ENCODE measurements at places on chromosomes 1 and 21.

DNA sequence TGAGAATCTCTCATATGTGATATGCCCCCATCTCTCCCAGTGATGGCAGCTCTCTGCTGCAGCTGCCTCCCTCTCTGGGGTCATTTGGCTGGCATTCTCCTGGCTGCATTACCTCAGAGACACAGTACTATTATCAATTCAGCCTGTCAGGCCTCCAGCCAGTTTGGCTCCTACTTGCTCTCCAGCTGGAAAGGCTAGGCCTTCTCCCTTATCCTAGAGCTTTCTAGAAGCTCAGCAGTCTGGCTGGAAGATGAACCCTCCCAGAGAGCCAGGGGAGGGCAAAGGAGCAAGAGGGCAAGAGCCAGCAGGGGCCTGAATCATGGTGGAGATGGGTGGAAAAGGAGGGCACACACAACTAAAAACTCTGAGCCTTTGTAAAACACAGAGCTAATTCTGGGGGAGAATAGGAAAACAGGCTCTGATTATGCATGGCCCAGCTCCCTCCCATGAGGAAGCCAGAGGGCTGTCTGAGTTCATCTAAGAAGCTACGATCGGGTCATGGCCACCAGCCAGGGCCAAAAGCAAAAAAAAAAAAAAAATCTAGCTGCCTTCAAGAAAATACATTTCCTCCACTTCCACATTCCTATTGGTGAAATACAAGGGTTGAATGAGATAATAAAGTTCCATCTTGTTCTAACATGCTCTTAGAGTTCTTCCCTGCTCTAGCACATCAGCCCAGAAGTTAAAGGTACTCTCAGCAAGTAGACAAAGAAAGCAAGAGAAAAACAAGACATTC is 8.8 kb downstream of the LAMB3 start:
- DNase-seq = no peak

DNA sequence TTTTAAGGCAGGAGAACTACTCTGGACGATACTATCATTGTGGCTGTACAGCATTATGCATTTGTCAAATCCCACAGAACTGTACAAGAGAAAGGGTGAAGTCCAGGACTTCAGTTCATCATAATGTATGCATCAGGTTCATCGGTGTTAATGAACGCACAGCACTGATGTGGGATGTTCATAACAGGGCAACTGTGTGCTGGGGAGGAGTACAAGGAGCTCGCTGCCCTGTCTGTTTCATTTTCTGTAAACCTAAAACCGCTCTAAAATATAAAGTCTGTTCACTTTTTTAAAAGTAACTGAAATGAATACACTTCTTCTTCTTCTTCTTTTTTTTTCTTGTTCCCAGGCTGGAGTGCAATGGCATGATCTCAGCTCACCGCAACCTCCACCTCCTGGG is 25.0 kb downstream of the TMPRSS2 start:
- no peak for DNase-seq

- DNase-seq = no peak
Observed at GRCh38 chr1:234538062-234538731, 59.2 kb upstream of the TARBP1 start.

DNA sequence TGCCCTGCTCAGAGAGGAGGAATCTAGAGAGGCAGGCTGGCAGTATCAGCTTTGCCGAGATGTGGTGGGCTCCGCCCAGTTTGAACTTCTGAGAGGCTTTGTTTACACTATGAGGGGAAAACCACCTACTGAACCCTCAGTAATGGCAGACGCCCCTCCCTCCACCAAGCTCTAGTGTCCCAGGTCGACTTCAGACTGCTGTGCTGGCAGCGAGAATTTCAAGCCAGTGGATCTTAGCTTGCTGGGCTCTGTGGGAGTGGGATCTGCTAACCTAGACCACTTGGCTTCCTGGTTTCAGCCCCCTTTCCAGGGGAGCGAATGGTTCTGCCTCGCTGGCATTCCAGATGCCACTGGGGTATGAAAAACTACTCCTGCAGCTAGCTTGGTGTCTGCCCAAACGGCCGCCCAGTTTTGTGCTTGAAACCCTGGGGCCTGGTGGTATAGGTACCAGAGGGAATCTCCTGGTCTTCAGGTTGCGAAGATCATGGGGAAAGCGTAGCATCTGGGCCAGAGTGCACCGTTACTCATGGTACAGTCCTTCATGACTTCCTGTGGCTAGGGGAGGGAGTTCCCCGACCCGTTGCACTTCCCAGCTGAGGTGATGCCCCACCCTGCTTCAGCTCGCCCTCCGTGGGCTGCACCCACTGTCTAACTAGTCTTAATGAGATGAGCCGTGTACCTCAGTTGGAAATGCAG is 43.6 kb downstream of the C21orf91 start:
- peak; percentile 66 for DNase-seq

- DNase-seq = no peak
Observed at GRCh38 chr1:92544756-92545165, 58.0 kb upstream of the GFI1 start.

All from activated T-cell treated with anti-CD3 and anti-CD28 coated beads, Interleukin-2, amount 50 U/mL, for 48 hours (primary cell).